CD8-positive, alpha-beta T cell (primary cell): ENCODE measurements at places on chromosomes 1 and 21.

- DNase-seq: no peak
Measured at GRCh38 chr1:112532064-112532463, 23.3 kb downstream of the WNT2B start.

GRCh38 chr1:22831729-22832413 is 121.2 kb downstream of the EPHB2 start:
- no peak for DNase-seq

DNA sequence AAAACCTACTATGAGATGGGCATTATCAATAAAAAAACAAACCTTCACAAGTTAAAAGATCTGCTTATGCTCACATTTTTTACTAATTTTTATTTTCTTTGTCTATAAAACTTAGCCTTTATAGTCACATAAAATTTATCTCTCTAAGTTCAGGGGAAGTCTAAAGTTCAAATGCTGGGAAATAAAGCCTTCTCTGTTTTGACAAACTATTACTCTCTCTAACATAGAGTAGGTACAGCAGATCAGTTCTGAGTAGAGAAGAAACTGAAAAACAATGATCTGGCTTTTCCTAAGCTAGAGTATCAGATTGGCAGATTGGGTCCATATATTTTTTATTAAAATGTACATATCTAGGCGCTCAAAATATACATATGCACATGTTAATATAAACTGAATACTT is 31.2 kb downstream of the C1orf141 start:
- no peak for DNase-seq

GRCh38 chr1:236021424-236022135 is 43.3 kb downstream of the NID1 start:
- DNase-seq: no peak

GRCh38 chr1:1541956-1542765 is 1.7 kb upstream of the TMEM240 start:
- DNase-seq: no peak

- DNase-seq: no peak
Measured at GRCh38 chr1:238257018-238257621, 366.4 kb upstream of the ZP4 start.

- no peak for DNase-seq
Measured at GRCh38 chr1:109365642-109366204, 32.0 kb downstream of the SORT1 start.

GRCh38 chr1:200305806-200306205 is 104.0 kb downstream of the ZNF281 start:
- no peak for DNase-seq

GRCh38 chr1:69126796-69127195 is 440.9 kb upstream of the LRRC7 start:
- DNase-seq: no peak

DNA sequence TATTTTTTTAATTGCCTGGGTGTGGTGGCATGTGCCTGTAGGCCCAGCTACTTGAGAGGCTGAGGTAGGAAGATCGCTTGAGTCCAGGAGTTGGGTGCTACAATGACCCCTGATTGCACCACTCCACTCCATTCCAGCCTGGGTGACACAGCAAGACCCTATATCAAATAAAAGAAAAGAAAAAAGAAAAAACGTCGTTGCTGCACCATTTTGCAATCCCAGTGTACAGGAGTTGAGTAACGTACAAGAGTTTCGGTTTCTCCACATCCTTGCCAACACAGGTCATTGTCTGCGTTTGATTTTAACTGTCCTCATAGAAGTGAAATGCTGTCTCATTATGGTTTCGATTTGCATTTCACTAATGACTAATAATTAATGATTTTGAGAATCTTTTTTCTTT is 7.9 kb downstream of the ZNF684 start:
- no peak for DNase-seq

DNA sequence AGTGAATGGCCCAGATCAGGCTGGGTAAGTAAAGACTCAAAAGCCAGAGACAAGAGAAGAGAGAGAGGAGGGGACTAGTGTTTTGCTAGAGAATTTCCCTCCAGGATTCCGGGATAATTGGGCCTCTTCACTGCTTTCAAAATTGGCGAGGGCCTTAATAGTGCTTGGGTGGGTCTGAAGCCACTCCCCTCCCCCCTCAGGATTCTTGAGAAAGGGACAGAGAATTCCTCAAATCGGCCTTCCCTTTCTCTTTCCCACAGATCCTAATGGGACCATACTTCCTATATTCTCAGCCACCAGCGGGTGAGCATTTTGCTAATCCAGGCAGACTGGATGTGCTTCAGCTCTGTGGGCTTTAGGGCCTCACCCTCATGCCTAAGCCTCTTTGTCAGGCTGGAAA is 11.9 kb downstream of the SFN start:
- DNase-seq: no peak
